Activated CD8-positive, alpha-beta memory T cell treated with anti-CD3 and anti-CD28 coated beads, Interleukin-2, amount 10 ng/mL, durations not matched to agents 7 days and 5 days (primary cell): ENCODE measurements at places on chromosomes 2 and 18. TPM values are rescaled to one million over a fixed set of nuclear protein-coding genes. Genes with fewer than 3 reads are reported as not detected.

The TMEFF2 gene
- not detected for total RNA-seq

The NOSTRIN gene
- total RNA-seq: not detected

The XDH gene
- total RNA-seq: not detected

The GRB14 gene
- not detected for total RNA-seq

The MEP1B gene
- total RNA-seq: not detected

The MC5R gene
- 0.12 TPM for total RNA-seq

The GPR45 gene
- total RNA-seq: not detected

The IL37 gene
- not detected for total RNA-seq

The DSG1 gene
- total RNA-seq: not detected

The ASPRV1 gene
- 1.8 TPM for total RNA-seq

The STEAP3 gene
- 0.68 TPM for total RNA-seq

The FAM237A gene
- total RNA-seq: not detected

The SPRED2 gene
- total RNA-seq: 3.5 TPM

The CELF4 gene
- total RNA-seq: not detected

The CHRNA1 gene
- total RNA-seq: not detected
